Skin of body (tissue), 3 donors: ENCODE measurements at places on chromosomes 7 and 10.

GRCh38 chr7:5489991-5490536, 66.4 kb upstream of the TNRC18 start:
- no peak for DNase-seq

GRCh38 chr10:45515630-45516029, 141.6 kb downstream of the ALOX5 start:
- no peak for DNase-seq

- no peak for DNase-seq
Observed at GRCh38 chr7:142030294-142030693, 34.6 kb downstream of the MGAM start.

- DNase-seq = no peak
Observed at GRCh38 chr7:133409966-133410365, 157.1 kb downstream of the EXOC4 start.

GRCh38 chr7:129801882-129802281, 150.9 kb downstream of the UBE2H start:
- no peak for DNase-seq

DNA sequence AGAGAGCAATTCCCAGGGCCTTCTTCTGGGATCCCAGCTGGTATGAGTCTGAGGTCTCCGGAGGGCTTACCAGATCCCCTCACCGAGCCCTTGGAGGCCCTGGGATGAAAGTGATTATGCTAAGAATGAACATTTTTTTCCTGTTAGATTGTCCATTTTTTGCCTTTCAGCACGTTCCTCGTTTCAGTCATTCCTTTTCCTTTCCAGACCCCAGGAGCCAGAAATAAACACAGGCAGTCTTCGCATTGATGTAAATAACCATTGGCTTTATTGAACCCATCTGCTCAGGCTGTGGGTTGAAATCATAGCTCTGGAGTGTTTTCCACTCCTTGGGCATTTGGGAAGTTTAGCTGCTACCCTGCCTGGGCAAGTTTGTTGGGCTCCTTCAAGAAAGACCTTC, 320.9 kb upstream of the AUTS2 start:
- peak; percentile 63 for DNase-seq

GRCh38 chr7:28672397-28672797, 260.1 kb downstream of the CREB5 start:
- no peak for DNase-seq

GRCh38 chr10:90855126-90855525, 2.7 kb downstream of the HTR7 start:
- no peak for DNase-seq

DNA sequence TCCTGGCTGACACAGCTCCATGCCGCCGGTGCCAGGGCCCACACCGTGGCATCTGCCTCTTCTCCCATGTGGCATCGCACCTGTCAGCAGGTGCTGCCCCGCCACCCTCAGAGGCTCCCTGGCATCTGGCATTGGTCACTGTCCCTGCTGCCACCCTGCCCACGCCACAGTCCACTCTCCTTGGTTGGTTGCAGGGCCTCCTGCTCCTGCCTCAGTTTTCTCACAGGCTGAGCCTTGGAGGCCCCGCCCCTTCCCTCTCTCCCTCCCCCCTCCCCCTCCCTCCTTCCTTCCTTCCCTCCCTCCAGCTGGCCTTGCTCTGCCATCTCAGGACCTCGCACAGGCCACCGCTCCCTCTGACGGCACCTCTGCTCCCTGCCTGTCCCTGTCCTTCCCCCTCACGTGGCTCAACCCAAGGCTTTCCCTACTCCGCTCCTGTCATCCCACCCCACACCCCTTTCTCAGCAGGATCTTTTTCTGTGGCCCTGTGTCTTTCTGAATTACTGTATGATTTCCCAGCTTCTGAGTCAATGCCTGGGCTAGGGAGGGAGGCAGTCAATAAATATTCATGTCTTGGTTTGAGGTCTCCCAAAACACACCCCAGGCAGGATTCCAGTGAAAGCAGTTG, 87.4 kb downstream of the INPP5A start:
- no peak for DNase-seq

- peak; percentile 73 for DNase-seq
Observed at GRCh38 chr10:96587264-96588059, 650 bp upstream of the TM9SF3 start.

GRCh38 chr10:104850023-104850422, 208.9 kb downstream of the SORCS3 start:
- DNase-seq = no peak

DNA sequence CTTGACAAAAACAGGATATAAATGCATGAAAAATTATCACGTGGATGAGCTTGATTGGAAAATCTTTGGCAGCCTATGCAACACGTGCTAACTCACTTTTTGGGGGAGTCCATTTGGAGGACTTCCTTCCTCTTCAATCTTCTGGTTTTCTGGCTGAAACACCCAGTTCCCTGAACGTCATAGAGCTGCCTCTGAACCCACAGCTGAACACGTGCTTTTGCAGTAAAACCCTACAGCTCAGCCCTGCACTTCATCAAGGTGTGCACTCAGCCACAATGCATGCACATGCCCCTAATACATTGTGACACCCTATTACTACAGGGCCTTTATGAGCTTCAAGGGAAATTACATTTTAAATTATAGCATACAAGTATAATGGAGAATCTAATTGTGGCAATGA, 808.7 kb upstream of the AUTS2 start:
- no peak for DNase-seq

GRCh38 chr7:49333180-49333881, 409.0 kb downstream of the CDC14C start:
- DNase-seq = no peak

- peak; percentile 35 for DNase-seq
Observed at GRCh38 chr7:44979481-44980392, 922 bp upstream of the MYO1G start.

DNA sequence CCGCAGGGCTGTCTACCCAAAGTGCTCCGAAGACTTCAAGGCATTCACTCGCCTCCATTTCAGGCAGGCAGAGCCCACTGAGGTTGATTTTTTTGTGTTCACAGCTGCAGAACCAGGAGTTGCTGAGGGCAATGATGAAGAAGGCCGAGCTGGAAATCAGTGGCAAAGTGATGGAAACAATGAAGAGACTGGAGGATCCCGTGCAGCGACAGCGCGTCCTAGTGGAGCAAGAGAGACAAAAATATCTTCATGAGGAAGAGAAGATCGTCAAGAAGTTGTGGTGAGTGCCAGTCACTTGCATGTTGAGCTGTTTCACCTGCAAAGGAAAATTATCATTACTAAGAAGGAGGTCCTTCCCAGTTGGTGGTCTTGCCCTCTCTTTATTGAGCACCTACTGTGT, 210.5 kb downstream of the ARHGAP21 start:
- peak; percentile 23 for DNase-seq

DNA sequence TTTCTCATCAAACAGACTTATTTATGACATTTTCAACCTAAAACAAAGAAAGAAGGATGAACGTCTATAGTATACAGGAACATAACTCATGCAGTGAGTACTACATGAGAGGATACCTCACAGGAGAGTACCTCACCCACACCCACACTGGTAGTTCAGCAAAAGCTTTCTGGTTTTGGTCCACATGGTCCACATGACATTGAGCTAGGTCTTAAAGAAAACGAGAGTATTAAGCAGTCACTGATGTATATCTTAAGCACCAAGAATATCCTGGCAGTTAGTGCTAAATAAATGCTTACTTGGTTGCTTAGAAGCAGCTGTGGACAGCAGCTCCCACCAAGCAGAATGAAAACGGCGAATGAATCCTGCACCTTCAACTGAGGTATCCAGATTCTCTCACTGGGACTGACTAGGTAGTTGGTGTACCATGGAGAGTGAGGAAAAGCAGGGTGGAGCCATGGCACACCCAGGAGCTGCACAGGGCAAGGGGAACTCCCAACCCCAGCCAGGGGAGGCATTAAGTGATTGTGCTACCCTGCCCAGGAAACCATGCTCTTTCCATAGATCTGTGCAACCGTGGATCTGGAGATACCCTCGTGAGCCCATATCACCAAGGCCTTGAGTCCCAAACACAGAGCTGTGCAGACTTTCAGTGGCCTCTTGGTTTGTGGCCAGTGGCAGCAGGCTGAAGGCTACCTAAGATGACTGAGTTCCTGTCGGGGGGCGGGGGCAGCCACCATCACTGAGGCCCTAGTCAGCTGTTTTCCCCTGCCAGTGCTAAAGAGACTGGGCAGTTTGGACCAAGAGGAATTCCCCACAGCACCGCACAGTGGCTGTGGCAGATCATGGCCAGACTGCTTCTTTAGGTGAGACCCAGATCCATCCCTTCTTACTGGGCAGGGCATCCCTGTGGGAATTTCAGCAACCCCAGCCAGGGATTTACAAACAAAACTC, 143.4 kb downstream of the SGMS1 start:
- no peak for DNase-seq

DNA sequence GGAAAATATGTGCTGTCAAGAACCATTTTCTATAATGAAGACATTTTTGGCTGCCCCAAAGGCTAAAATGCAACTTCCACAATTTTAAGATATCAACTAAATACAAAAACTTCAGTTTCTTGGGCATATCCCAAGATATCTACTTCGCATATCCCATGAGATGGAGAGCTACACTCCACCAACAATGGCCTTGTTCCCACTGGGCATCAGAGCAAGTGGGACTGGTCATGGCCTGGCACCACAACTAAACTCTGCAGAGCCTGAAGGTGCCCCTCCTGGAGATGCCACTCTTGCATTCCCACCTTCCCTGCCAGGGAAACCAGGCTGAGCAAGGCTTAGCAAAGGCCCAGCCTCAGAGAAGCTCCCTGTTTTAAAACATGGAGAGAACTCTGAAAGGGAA, 75.8 kb upstream of the LRRC17 start:
- no peak for DNase-seq

DNA sequence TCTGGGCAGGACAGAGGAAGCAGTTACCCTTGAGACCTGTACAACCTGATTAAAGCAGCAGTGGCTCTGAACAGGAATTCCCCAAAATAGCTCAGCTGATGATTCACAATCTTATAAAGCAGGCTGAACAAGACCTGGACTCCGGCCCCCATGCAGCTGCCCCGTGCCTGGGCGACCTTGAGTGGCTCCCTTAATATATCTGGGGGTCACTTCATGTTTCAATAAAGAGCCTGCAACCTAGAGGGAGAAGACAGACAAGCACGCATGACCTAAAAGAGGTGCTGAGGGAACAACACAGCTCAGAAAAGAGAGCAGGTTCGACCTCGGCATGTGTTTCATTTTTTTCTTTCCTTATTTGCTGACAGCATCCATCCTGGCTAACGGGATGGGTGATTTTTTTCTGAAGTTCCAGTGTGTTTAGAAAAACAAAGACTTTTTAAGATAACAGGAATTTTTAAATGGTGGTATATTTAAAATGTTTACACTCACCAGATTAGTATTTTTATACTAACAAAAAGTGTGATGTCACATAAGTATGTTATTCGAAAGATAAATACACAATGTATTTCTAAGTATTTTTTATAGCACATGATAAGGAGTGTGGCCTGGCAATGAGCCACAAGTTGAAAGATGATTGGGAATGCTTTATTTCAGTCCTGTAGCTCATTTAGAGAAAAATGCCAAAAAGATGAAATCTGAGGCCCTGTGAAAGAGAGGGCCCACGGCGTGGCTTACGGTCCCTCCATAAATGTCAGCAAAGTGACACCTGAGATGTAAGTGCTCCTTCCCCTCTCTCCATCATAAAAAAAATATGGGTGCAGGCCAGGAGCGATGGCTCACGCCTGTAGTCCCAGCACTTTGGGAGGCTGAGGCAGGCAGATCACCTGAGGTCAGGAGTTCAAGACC, 161.3 kb downstream of the SLIT1 start:
- no peak for DNase-seq

GRCh38 chr7:2478800-2479199, 2.6 kb upstream of the GRIFIN start:
- DNase-seq = no peak

DNA sequence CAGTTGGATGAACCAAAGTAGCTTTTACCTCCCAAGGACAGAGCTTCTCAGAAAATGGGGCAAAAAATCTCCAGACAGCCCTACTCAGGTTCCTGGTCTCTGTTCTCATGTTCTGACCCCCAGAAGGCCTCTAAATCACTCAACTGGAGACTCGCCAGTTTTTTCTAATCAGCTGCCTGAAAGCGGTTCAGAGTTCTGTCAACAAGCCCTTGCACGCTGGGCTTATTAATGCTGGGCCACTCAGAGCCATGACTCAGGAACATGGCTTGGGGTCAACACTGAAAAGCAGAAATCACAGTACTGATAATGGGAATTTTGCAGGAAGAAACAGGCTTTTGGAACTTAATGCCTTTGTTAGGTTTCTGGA, 15.3 kb downstream of the ECHDC3 start:
- peak; percentile 30 for DNase-seq

DNA sequence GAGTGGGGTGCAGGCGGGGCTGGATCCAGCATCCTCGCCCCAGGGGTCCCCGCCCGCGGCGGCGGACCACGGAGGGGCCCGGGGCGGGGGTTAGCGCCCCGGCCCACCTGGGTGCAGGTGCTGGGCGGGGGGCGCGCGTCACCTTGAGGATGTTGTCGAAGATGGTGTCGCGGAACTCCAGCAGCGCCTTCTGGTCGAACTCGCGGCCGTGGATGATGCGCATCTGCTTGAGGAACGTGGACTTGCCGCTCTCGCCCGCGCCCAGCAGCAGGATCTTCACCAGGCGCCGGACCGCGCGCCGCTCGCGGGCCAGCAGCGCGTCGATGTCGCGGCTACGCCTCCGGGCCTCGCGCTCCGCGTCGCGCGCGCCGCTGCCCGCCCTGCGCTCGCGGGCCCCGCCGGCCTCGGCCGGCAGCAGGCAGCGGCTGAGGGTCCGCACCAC, 376 bp downstream of the GNA12 start:
- no peak for DNase-seq

- peak; percentile 44 for DNase-seq
Observed at GRCh38 chr7:28078036-28078901, 102.3 kb downstream of the JAZF1 start.

DNA sequence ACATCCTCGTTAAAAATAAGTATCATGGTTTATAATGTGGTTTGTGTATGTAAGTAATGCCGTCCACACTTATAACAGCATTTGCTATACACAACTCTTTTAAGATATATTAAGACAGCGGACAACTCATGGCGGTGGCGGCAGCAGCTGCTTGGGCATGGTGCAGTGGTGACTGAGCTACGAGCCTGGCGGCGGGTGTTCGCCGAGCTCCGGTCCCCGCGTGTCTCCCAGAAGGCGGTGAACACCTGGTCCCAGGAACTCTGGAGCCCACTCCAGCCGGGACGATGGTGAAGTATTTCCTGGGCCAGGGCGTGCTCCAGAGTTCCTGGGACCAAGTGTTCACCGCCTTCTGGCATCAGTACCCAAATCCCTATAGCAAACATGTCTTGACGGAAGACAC, 38.8 kb downstream of the JMJD1C start:
- DNase-seq = no peak
